Common myeloid progenitor, CD34-positive (primary cell): ENCODE measurements at places on chromosomes 7 and 10.

GRCh38 chr10:102783568-102783967 lies 39.8 kb downstream of the WBP1L start:
- peaks cover 37% of the 10 kb centered on the region for H3K4me1 ChIP-seq
- no peak overlapping the region for H3K4me3 ChIP-seq
- DNase-seq = no peak
- H3K36me3 ChIP-seq = no peaks in the 10 kb centered on the region

GRCh38 chr10:102729029-102730026 lies 14.4 kb upstream of the WBP1L start:
- DNase-seq = peak; percentile 85
- H3K27me3 ChIP-seq = no peaks in the 10 kb centered on the region
- H3K27ac ChIP-seq = no peak overlapping the region
- H3K4me1 ChIP-seq = peaks cover 17% of the 10 kb centered on the region
- peaks cover 7% of the 10 kb centered on the region for H3K36me3 ChIP-seq

DNA sequence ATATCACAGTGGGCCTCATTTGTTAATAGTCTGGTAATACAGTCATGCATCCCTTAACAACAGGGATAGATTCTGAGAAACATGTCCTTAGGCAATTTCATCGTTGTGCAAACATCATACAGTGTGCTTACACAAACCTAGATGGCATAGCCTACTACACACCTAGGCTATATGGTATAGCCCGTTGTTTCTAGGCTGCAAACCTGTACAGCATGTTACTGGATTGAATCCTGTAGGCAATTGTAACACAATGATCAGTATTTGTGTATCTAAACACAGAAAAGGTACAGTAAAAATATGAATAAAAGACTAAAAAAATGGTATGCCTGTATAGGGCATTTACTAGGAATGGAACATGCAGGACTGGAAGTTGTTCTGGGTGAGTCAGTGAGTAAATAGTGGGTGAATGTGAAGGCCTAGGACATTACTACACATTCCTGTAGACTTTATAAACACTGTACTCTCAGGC lies 12.0 kb upstream of the RHOBTB1 start:
- DNase-seq = no peak
- H3K4me1 ChIP-seq = no peaks in the 10 kb centered on the region
- no peak overlapping the region for H3K27ac ChIP-seq
- H3K36me3 ChIP-seq = no peaks in the 10 kb centered on the region

- no peak for DNase-seq
- no peak overlapping the region for H3K4me3 ChIP-seq
- H3K27me3 ChIP-seq = no peaks in the 10 kb centered on the region
- no peaks in the 10 kb centered on the region for H3K4me1 ChIP-seq
Measured at GRCh38 chr7:34136698-34137097, 231.4 kb downstream of the BMPER start.

GRCh38 chr7:18457832-18458231 lies 37.7 kb upstream of the HDAC9 start:
- H3K27ac ChIP-seq = no peak overlapping the region
- H3K27me3 ChIP-seq = no peaks in the 10 kb centered on the region
- no peak for DNase-seq
- peaks cover 6% of the 10 kb centered on the region for H3K4me1 ChIP-seq
- no peak overlapping the region for H3K4me3 ChIP-seq
- no peaks in the 10 kb centered on the region for H3K36me3 ChIP-seq

GRCh38 chr7:99030951-99031350 lies 113.0 kb downstream of the SMURF1 start:
- no peak overlapping the region for H3K27ac ChIP-seq
- no peak for DNase-seq
- H3K27me3 ChIP-seq = no peaks in the 10 kb centered on the region

GRCh38 chr10:94065787-94066186 lies 72.1 kb downstream of the PLCE1 start:
- no peak overlapping the region for H3K27ac ChIP-seq
- H3K4me1 ChIP-seq = no peaks in the 10 kb centered on the region
- H3K4me3 ChIP-seq = no peak overlapping the region
- no peaks in the 10 kb centered on the region for H3K27me3 ChIP-seq
- no peak for DNase-seq
